Suppressor macrophage treated with lipopolysaccharide for 1 hour (primary cell): ENCODE measurements at places on chromosomes 3 and 15.
A peak's percentile ranks its signal among the peaks of the same experiment; 100 is the strongest.

DNA sequence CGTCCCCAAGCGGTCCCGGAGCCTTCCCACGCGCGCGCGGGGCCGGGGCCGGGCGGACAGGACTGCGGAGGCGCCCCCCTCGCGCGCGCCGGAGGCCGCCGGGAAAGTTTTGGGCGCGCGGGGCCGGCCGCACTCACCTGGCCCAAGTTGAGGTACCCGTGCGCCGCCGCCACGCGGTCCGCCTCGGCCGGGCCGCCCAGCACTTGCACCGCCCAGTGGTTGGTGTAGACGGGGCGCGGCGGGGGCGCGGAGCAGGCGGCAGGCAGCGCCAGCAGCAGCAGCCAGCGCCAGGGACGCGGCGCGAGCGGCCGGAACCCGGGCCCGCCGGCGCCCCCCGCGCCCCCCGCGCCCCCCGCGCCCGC lies 289 bp downstream of the PCSK6 start:
- DNase-seq: peak; percentile 79

DNA sequence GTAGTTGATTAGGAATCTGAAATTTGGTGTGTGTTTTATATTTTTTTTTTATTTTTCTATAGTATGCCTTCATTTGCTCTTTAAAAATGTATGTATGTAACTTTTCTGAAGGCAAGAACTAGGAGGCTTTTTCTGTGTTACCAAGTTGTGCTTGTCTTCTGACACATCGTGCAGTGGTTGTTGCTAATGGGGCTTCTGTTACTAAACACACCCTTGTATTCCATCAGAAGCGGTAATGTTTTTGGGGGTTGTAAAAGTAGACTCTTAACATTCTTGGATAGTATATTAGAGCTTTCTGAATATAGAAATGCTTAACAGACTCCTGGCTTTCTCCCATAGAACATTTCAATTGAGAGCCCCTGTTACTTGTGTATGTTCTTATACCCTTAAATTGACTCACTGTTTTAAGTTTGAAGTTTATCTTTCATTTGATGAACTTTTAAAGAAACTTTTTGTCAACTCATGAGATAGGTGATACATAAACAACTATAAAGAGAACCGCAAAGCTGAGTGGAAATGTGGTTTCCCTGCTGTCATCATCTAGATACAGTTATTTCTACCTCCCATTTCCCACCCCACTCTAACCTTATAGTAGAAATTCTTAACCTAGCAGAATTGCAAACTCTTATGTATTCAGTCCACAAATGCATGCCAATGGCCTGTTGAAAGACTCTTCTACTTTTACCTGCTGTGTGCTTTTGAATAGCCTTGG lies 2.5 kb downstream of the TIPARP start:
- DNase-seq: no peak

DNA sequence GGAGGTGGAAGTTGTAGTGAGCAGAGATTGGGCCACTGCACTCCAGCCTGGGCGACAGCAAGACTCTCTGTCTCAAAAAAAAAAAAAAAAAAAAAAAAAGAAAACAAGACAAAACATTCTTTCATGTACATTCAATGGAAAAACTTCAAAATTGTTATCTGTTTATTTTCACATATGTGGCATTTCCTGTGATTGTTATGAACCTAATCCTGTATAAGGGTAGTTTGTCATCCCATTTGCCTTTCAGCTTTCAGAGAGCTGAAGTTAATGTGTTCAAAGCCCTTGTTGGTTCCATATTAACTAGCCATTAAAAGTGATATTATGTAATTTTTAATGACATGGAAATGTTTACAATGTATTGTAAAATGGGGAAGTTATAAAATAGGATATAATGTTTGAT lies 17.3 kb upstream of the NCK1 start:
- no peak for DNase-seq

GRCh38 chr3:25603703-25604102 lies 61.0 kb downstream of the TOP2B start:
- DNase-seq: peak; percentile 82

DNA sequence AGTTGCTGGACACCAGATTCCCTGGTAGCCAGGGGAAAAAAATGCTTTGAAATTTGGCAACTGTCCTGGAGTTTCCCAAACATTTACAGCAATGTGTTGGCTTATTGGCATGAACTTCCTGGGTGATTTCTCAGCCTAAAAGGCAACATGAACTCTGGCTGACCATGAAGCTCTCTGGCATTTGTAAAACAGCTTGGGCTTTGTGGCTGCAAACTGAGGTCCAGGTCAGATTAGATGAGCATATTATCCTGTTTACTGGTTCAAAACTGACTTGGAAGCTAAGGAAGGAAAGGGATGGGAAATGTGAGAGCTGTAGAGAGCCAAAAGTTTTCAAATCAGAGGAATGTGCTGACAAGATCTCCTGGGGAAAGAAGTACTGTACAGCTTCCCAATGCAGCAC lies 139.0 kb downstream of the P3H2 start:
- no peak for DNase-seq

GRCh38 chr3:126160243-126161210 lies 19.9 kb downstream of the ALDH1L1 start:
- no peak for DNase-seq

GRCh38 chr15:51077221-51078153 lies 17.2 kb downstream of the TNFAIP8L3 start:
- DNase-seq: peak; percentile 85

DNA sequence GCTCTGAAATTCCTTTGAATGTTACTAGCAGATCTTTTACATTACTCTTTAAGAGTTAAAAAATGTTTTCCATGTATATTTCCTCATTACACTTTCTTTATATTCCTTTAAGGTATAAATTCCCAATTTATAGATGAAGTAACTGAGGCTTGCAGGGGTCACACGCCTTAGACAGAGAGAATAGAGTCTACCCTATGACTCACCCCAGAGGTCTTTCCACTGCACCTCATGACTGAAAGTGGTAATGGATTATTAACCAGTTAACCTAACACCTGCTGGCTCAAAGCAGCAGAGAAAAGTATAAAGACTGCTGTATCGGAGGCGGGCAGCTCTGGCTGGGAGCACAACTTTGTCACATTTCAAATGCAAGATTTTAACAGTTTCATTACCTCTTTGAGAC lies 37.7 kb downstream of the LDHAL6B start:
- no peak for DNase-seq

GRCh38 chr3:34995796-34996430 lies 643.4 kb upstream of the ARPP21 start:
- no peak for DNase-seq

GRCh38 chr3:128446821-128447220 lies 19.9 kb downstream of the DNAJB8 start:
- DNase-seq: peak; percentile 40

DNA sequence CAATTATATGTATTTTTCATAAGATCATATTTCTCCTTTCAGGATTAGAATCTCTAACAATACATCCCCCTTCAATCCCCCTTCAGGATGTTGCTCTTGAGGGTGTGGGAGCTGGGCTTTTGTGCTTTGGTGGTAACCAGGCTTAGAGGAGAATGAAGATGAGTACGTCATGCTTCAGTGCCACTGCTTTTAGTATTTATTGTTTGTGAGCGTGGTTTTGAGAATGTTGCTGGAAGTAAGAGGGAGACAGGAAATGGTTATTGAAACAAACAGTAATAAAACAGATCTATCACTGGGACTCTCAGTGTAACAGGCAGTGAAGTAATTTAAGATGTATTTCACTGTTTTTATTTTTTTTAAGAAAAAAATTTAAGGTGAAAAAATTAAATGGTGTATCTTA lies 35.3 kb downstream of the GBE1 start:
- DNase-seq: no peak

GRCh38 chr3:157752956-157753786 lies 250.0 kb upstream of the VEPH1 start:
- DNase-seq: no peak

DNA sequence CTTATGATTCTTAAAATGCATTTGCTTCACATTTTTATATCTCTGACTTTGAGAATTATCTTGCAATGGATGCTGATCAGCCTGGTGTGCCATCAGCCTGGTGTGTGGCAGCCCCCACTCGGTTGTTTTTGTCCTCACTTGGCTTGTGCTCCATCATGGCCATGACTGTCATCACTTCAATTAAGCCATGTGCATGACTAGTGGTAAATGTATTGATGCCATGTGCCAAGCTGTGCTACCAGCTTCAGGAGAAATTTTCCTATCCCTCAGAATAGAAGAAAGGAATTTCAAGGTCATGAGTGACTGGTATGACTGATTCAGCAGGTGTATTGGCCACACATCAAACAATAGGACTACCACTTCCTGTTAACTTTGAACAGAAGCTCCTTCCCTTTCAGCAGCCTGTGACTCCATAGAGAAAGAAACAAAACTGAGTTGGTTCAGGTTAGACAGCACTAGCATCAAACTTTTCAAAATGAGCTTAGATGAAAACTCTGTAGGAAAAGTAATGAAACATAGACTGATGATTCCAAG lies 251.7 kb downstream of the GRM7 start:
- DNase-seq: no peak

DNA sequence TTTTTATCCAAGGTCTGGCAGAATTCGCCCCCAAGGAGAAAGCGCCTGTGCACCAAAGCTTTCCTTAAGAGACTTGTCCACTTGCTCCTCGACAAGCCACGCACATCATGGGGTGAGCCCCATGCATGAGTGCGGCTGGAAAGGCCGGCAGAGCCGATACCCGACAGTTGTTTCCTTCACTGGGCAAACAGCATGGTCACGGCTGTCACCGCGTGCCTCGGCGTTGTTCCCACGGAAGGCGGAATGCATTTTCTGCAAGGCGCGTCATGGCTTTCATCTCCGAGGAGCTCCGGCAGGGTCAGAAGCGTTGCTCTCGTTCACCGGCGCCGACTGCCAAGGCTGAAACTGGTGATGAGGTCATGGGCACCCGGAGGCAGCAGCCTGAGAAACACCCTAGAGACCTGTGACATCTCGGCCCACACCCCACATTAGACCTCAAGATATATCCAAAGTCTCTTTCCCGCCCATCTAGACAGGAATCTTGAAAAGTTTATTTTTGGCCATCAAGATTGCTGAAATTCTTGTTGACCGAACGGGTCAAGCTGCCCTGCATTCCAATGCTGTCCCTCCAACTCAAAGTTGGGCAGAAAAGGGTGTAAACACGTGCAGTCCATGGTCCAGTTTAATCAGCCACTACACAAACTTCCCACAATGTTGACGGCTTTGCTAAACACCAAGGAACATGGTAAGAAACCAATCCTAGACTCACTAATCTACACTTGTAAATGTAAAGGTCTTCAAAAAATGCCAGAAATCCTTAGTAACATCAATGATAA lies 604 bp upstream of the TJP1 start:
- DNase-seq: peak; percentile 32

- no peak for DNase-seq
These were observed 8.9 kb upstream of the DUSP7 start for GRCh38 chr3:52065264-52065756.

DNA sequence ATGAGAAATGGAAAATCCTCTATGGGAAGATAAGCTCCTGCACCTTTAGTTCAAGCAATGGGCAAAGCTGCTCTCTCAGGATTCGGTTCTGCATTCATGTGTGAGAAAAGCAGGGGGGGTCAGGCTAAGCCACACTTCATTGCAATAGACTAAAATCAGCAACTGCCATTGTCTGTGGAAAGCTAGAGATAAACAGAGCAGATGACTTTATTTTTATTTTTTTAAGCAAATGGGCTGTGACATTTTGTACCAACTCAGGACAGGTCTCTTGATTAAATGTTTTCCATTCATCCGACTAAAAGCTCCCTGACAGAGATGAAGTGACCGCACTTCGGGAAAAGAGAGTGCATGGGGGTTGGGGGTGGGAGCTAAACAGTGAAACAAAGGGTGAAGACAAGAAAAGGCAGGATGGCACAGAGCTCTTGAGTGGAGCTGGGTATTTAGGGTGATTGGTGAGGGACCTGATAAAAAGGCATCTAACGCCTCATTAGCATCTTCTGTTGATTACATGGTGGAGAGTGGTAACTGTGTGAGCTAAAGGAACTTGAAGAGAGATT lies 987.4 kb downstream of the TUSC7 start:
- DNase-seq: no peak

- no peak for DNase-seq
These were observed 11.4 kb downstream of the LMOD3 start for GRCh38 chr3:69110941-69111546.

DNA sequence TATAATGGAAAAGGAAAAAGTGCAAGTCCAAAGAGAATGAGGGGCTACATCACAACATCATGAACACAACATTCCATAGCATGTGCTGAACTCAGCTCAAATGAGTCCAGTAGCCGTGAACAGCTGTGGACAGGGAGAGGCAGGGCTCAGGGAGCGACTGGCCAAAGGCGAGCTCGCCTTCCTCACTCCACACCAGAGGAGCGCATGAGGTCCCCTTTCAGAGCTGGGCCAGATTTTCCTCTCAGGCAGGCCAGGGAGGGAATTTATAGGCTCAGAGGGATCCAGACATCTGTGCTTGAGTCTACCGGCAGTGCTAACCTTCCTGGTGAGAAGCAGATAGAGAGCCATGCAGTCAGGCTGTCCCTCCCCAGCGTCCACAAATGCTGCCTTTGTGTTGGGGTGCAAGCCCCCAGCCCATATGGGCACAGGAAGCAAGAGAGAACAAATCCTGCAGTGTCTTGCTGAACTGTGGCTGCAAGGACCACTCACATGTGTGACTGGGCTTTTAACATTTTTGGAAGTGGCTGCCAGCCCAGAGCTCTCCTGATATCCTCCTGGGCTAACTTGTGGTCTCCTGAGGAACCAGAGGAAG lies 32.5 kb downstream of the ARHGEF3 start:
- no peak for DNase-seq

DNA sequence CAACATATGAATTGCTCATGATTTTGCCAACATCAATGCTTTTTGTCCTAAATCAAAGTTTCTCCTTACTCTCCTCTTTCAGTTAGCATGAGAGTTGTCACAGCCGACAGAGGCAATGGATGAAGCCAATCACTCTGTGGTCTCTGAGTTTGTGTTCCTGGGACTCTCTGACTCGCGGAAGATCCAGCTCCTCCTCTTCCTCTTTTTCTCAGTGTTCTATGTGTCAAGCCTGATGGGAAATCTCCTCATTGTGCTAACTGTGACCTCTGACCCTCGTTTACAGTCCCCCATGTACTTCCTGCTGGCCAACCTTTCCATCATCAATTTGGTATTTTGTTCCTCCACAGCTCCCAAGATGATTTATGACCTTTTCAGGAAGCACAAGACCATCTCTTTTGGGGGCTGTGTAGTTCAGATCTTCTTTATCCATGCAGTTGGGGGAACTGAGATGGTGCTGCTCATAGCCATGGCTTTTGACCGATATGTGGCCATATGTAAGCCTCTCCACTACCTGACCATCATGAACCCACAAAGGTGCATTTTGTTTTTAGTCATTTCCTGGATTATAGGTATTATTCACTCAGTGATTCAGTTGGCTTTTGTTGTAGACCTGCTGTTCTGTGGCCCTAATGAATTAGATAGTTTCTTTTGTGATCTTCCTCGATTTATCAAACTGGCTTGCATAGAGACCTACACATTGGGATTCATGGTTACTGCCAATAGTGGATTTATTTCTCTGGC lies 2.5 kb downstream of the OR4F6 start:
- no peak for DNase-seq

GRCh38 chr15:62857411-62857853 lies 185.1 kb upstream of the TPM1 start:
- no peak for DNase-seq

GRCh38 chr15:58440158-58440910 lies 8.5 kb downstream of the LIPC start:
- no peak for DNase-seq

- peak; percentile 29 for DNase-seq
These were observed 61.0 kb downstream of the TPRA1 start for GRCh38 chr3:127529346-127530188.

GRCh38 chr3:180646187-180646790 lies 33.0 kb downstream of the CCDC39 start:
- DNase-seq: no peak

GRCh38 chr3:126412841-126413692 lies 18.4 kb downstream of the CFAP100 start:
- DNase-seq: no peak
